ENCODE measurements at places on chromosomes 3 and 15.

DNA sequence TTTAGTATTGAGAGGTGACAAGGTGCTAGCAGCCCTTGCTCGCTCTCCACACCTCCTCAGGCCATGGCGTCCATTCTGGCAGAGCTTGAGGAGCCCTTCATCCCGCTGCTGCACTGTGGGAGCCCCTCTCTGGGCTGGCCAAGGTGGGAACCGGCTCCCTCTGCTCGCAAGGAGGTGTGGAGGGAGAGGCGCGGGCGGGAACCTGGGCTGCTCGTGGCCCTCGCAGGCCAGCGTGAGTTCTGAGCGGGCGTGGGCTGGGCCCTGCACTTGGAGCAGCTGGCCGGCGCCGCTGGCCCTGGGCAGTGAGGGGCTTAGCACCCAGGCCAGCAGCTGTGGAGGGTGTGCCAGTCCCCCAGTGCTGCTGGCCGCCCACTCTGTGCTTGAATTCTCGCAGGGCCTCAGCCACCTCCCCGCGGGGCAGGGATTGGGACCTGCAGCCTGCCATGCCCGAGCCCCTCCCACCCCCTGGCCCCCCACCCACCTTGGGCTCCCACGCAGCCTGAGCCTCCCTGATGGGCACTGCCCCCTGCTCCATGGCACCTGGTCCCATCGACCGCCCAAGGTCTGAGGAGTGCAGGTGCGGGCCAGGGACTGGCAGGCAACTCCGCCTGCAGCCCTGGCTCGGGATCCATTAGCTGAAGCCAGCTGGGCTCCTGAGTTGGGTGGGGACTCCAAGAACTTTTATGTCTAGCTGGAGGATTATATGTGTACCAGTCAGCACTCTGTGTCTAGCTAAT is 785.2 kb downstream of the DIPK2A start:
- DNase-seq = no peak

- peak; percentile 53 for DNase-seq
These were observed 3.1 kb upstream of the CFAP20DC start for GRCh38 chr3:59052803-59053411.

- DNase-seq = no peak
These were observed 64.3 kb upstream of the GOLGA8B start for GRCh38 chr15:34647569-34648293.

DNA sequence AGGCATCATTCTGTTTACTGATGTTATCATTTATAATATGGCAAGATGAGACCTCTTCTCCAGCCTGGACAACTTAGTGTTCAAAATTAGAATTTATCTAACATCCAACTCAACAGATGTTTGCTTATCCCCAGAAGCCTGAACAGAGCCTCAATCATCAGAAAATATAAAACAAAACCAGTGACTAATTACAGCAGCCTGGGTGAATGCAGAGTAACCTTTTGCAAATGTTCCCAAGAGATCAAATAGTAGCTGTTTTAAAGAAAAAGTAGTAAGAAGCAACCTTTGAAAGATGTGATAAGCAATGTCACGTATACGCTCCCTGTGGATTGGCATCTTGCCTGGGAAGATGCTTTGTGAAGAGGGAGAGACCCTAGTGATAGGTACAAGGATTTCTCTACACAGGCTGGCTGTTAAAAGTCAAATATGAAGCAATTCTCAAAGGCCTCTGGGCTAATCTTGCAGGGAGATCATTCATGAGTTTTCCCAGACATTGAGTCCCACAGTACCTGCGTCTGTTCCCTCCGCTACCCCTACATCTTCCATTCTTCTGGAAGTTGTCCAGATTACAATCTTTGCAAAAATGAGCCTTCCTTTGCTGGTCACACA is 39.3 kb upstream of the PRICKLE2 start:
- no peak for DNase-seq

- DNase-seq = no peak
These were observed 20.2 kb downstream of the NBEAL2 start for GRCh38 chr3:46999516-47000197.

GRCh38 chr15:63532307-63532744 is 27.9 kb downstream of the USP3 start:
- no peak for DNase-seq

GRCh38 chr3:179036226-179036625 is 35.4 kb downstream of the ZMAT3 start:
- DNase-seq = no peak

- no peak for DNase-seq
These were observed 14.9 kb downstream of the ATP13A3 start for GRCh38 chr3:194471863-194472262.

GRCh38 chr3:4745235-4745610 is 234.0 kb upstream of the BHLHE40 start:
- DNase-seq = no peak

- no peak for DNase-seq
These were observed 163.6 kb upstream of the SETMAR start for GRCh38 chr3:4139462-4140140.

- DNase-seq = no peak
These were observed 459.7 kb downstream of the TBL1XR1 start for GRCh38 chr3:176737480-176738110.

- no peak for DNase-seq
These were observed 40.2 kb upstream of the MAPKBP1 start for GRCh38 chr15:41734079-41734478.

GRCh38 chr15:89910891-89911626 is 1.7 kb downstream of the ARPIN start:
- DNase-seq = no peak
